ENCODE measurements at places on chromosomes 13 and 19. TPM values are rescaled to one million over a fixed set of nuclear protein-coding genes. Genes with fewer than 3 reads are reported as not detected.

NKPD1 gene
- 0.60 TPM for polyA plus RNA-seq

GPC6 gene
- polyA plus RNA-seq, result 26.0 TPM

SLC25A41 gene
- 0.50 TPM for polyA plus RNA-seq

ZNF440 gene
- 1.9 TPM for polyA plus RNA-seq

FFAR3 gene
- not detected for polyA plus RNA-seq

CGB3 gene
- polyA plus RNA-seq, result not detected

PDX1 gene
- polyA plus RNA-seq, result 0.95 TPM

TICAM1 gene
- polyA plus RNA-seq, result 20.5 TPM

ZBTB32 gene
- polyA plus RNA-seq, result 0.80 TPM

WDR88 gene
- 0.61 TPM for polyA plus RNA-seq

SYNGR4 gene
- 0.51 TPM for polyA plus RNA-seq

GPC5 gene
- 3.9 TPM for polyA plus RNA-seq

ZNF234 gene
- polyA plus RNA-seq, result 4.1 TPM
